ENCODE measurements at places on chromosomes 6 and 20. TPM values are rescaled to one million over a fixed set of nuclear protein-coding genes. Genes with fewer than 3 reads are reported as not detected.

Gene LY6G6C
- not detected for total RNA-seq

Gene C20orf173
- not detected for total RNA-seq

Gene HLA-DRA
- total RNA-seq = not detected

Gene BMP6
- total RNA-seq = 203 TPM

Gene TUBB2B
- 2.0 TPM for total RNA-seq

Gene OPN5
- total RNA-seq = not detected

Gene TRIM40
- total RNA-seq = not detected

Gene LTB
- 0.80 TPM for total RNA-seq

Gene SLC22A23
- 5.8 TPM for total RNA-seq

Gene POPDC3
- 0.14 TPM for total RNA-seq

Gene PROCR
- total RNA-seq = 337 TPM

Gene APOM
- total RNA-seq = not detected

Gene SLC22A16
- total RNA-seq = not detected

Gene SLC24A3
- total RNA-seq = not detected

Gene ENPP5
- not detected for total RNA-seq

Gene CRISP2
- total RNA-seq = not detected

Gene HMGCLL1
- total RNA-seq = not detected

Gene NKAIN4
- not detected for total RNA-seq

Gene TBX18
- total RNA-seq = 41.4 TPM

Gene DAAM2
- under 0.01 TPM for total RNA-seq

Gene POM121L2
- total RNA-seq = not detected

Gene GABRR1
- total RNA-seq = not detected

Gene SLC4A11
- total RNA-seq = 3.6 TPM

Gene TRIM15
- not detected for total RNA-seq

Gene SCGN
- 0.13 TPM for total RNA-seq

Gene SNTA1
- total RNA-seq = 7.6 TPM

Gene KHDC1
- 1.5 TPM for total RNA-seq

Gene VWA7
- total RNA-seq = 0.29 TPM

Gene ARMC2
- total RNA-seq = 2.3 TPM

Gene PRRC2A
- 112 TPM for total RNA-seq

Gene IMPG1
- total RNA-seq = not detected

Gene METTL24
- total RNA-seq = not detected

Gene HCK
- not detected for total RNA-seq

Gene NHSL1
- 45.9 TPM for total RNA-seq

Gene ERGIC3
- total RNA-seq = 229 TPM

Gene MICAL1
- total RNA-seq = 27.9 TPM

Gene MATN4
- not detected for total RNA-seq

Gene MAN1A1
- total RNA-seq = 58.8 TPM
